ENCODE measurements at places on chromosomes 5 and 9.

DNA sequence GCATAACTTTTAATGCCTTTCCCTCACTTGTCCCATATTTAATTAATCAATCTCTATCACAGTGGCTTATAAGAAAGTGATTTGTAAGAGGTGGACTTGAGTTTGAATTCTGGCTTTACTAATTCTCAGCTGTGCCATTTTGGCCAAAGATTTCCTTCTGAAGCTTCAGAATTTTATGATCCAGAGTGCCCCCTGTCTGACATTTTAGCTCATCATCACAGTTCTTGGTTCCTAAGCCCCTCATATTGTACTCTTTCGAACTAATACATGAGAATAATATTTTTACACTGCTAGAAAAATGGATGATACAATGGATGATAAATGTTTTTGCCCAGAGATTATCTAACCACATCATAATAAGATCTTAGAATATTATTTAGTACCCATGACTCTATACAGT, 1014.1 kb downstream of the PTPRD start:
- no peak for DNase-seq

- DNase-seq = no peak
These were observed 44.8 kb downstream of the CTSL start for GRCh38 chr9:87770616-87771315.

- no peak for DNase-seq
These were observed 171.7 kb downstream of the FGF1 start for GRCh38 chr5:142514196-142514595.

GRCh38 chr9:36018891-36019720, 17.6 kb upstream of the RECK start:
- no peak for DNase-seq

DNA sequence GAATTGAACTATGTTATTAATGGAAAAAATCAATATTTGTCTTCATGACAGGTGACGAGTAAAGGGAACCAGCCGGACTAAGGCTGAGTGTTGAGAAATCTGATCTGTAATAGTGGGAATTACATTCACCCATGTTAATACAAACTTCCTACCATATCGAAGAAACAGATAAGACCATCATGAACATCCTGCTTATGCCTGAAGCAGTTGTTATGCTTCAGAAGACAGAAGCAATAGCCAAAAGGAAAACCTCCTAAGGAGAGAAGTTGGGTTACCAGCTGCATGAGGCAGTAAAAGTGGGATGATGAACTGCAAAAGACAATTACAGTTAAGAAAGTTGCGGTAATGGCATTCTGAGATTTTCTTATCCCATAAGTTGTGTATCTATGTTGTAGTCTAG, 281.5 kb downstream of the GABRB2 start:
- DNase-seq = no peak

- no peak for DNase-seq
These were observed 456.4 kb downstream of the PDE4D start for GRCh38 chr5:59437176-59437575.

- DNase-seq = no peak
These were observed 189.9 kb downstream of the ACER2 start for GRCh38 chr9:19598722-19599121.

DNA sequence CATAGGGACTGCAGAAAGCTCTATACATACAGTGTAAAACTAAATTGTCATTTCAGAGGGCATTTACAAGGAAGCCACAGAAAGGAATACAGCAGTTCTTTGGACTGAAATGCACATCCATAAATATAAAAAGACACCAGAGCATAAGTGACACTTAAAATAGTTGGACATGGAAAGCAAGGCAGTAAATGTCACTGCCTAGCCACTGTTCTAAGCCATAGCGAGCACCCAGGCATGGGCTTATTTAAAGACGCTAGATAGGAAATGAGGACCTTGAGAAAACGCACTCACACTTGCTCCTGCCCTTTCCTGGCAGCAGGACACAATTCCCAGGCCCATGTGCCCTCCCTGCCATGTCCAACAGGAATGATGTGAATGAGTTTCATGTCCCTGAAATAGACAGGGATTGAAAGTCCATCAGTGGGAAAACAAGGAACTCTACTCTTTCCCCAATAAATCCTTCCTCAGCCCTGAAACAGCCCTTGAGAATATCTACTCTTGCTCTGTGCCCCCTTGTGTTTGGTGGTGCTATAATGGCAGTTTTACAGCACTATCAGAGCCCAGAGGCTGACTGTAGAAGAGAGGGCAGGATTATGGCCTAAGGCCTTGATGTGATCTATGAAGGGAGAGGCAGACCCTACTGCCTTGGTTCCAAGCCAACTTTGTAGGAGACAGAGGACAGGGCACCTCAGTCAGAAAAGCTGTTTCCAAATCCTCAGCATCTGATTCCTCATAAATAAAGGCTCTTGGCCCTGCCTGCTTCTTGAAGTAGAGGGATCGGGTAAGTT, 182.9 kb downstream of the SAXO1 start:
- no peak for DNase-seq

- no peak for DNase-seq
These were observed 23.8 kb upstream of the TDRD7 start for GRCh38 chr9:97387936-97388684.

DNA sequence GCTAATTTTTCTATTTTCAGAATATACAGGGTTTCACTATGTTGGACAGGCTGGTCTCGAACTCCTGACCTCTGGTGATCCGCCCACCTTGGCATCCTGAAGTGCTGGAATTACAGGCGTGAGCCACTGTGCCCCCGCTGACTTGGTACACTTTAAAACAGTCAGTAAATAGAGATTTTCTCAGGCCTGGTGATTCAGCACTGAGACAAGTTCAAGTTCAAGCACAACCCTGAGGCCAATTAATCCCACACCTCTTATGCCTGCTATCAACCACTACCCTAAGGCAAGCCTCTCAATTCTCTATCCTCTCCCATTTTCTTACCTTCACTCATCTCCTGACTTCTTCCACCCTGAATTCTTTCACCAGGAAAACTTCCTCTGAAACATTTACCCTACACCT, 18.9 kb downstream of the MUSK start:
- DNase-seq = no peak
